ENCODE measurements at places on chromosomes 7 and 10.
A peak's percentile ranks its signal among the peaks of the same experiment; 100 is the strongest.

DNA sequence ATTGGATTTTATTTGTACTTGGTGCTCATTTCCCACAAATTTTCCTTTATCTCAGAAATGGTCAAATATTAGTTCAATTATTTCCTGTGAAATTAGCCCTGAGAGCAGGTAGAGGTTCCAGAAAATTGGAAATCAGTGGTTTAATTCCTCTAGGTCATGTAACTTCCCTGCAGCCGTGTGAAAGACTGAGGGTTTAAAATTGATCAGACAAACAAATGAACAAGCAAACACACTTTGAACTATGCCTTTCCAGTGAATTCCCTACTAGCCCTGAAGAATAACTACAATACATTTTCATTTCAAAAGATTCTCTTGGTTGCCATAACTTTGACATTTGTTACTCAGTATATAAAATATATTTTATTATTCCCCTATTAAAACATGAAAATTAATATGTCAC is 1116.7 kb downstream of the REEP3 start:
- DNase-seq, result no peak

- no peak for DNase-seq
Measured at GRCh38 chr7:104363355-104363754, 35.0 kb downstream of the LHFPL3 start.

DNA sequence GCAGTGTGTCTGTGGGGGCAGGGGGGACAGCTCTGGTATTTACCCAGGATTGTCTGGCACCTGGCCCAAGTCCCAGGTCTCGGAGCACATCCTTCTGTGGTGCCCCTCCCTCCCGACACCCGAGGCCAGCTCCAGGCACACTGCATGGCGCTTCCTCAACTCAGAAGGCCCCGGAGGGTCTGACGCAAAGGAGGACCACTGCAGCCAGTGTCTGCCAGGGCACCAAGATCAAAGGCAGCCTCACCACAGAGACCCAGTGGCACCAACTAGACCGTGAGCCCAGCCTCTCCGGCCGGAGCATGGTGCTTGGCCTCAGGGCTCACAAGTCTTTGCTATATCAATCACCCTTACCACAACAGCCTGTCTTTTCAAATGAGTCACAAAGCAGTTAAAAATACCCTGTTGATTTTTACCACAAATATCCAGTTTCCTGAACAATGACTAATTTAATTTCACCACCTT is 99.3 kb upstream of the DDC start:
- no peak for DNase-seq

DNA sequence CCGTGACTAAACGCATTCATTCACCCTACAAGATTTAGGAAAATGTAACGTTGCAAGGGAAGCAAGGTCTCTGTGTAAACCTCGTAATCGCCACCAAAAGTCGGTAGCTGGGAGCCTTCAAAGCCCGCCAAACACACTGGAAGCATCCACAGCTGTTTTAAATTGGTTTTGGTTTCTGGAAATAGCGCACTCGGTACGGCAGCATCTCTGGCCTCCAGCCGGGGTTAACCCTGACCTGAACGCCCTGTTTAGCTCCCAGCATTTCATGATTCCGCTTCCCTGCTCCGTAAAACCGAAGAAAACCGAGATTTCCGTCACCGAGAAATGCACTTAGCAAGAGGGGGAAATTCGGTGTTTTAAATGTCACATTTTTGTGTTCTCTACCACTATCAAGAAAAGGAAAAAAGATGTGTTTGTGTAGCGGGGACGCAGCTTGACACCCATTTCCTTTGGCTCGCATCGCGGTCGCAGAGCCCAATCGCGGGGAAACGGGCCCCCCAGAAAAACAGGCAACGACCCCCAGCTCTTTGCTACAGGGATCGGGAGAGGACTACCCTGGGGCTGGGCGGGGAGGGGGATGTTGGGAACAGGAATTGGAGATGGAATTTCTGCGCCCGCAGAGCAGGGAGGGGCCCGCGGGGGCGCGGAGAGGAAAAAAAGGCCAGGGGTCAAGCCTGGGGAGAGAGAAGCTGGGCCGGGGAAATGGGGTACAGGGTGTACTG is 646 bp downstream of the SGCE start:
- no peak for DNase-seq

DNA sequence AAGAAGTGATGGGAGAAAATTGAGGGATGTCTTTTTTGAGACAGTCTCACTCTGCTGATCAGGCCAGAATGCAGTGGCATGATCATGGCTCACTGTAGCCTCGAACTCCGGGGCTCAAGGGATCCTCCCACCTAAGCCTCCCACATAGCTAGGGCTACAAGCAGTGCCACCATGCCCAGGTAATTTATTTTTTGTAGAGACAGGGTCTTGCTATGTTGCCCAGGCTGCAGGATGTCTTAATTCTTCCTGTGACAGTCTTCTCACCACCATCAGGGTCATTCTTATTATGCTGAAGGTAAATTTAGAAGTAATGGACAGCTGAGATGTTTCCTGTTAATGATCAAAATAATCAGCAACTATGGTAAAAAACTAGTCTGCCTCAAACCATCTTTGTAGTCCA is 7.1 kb downstream of the DNAJC9 start:
- no peak for DNase-seq

- peak; percentile 8 for DNase-seq
Measured at GRCh38 chr10:14186245-14186644, 144.5 kb downstream of the FRMD4A start.

GRCh38 chr7:13908667-13909397 is 80.6 kb downstream of the ETV1 start:
- peak; percentile 41 for DNase-seq

DNA sequence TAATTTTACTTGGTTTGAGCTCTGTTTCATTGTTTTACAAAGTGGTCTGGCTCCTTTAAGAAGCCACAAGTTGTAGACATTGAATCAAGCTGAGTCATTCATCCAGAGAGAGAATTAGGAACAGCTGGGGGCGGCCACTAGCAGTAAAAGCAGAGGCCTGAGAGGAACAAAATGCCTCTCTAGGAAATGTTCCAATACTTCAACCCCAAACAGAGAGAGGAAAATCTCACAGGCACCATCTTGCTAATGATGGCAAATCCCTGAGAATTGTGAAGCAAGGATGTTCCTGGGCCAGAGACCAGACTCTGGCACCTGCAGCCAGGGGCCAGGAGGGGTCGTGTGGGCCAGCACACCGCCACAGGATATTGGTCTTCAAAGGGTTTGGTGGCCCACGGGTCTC is 26.5 kb upstream of the TRIL start:
- DNase-seq, result no peak

DNA sequence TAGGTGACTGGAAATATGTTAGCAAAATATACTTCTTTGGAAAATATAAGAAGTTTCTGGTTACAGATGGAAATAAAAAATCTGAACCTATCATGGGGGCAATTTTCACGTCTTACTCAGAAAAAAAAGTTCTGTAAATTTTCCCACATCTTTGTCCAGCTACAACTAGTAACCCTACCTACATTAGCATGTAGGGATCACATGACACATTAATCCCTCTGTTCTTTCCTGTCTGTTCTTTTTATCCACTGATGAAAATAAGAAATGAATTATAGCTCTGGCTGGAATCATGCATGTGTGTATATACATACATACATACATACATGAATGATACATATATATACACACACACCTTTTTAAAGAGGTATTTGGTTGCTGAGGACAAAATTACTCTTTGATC is 3.6 kb upstream of the FAM53B start:
- DNase-seq, result no peak

DNA sequence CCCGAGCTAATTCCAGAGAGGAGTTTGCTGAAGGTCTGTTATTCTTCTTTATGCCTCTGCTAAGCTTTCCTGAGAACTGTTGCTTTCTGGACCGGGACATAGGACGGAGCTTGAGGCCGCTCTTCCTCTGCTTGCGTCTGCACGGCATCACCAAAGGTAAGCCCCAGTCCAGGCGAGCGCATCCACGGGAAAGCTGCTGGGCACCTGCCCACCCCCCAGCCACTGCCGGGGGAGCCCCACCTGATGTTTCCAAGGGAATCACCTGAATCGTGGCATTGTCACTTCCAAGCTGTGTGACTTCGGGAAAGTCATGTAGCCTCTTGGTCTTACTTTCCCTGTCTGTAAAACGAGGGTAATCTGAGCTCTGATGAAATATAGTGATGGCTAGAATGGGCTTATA is 45.1 kb upstream of the PLEKHA1 start:
- DNase-seq, result no peak

DNA sequence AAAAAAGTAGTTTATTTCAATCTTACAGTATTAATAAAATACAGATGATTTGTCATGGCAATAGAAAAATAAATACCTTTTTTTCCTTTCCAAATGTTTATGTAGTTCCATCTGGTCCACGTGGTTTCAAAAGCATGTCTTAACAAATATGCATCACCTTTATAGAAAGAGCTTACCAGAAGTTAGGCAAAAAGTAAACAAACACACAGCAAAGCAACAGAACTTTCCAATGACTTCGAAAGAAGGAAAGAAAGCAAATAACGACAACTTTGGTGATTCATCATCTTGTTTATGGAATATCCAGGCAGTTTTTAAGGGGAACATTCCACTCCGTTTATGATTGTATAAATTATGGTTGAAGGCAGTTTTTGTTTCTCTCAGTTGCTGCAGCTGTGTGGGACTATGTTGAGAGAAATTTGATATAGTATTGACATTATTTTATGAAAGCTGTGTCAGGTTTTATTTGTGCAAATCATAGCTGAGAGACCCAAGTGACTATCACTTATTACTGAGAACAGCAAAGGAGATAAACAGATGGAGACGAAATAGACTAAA is 203.1 kb downstream of the CDC14C start:
- no peak for DNase-seq

- peak; percentile 49 for DNase-seq
Measured at GRCh38 chr10:63421591-63421990, 44.2 kb downstream of the JMJD1C start.

DNA sequence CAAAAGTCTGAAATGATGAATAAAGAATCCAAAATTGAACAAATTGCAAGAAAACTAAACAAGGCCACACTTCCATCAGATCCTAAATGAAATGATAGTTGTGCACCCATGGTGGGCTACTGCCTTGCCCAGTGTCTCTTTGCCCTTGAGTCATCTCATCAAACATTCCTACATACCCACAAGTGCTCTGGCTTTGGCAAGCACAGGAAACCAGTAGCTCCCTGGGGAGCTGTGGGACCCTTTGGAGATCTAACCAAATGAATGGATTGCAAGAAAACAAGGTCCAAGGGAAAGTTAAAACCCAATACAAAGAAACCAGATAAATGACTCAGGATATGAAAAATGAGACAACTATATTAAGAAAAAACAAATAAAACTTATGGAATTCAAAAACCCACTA is 129.8 kb upstream of the TMEM229A start:
- no peak for DNase-seq

DNA sequence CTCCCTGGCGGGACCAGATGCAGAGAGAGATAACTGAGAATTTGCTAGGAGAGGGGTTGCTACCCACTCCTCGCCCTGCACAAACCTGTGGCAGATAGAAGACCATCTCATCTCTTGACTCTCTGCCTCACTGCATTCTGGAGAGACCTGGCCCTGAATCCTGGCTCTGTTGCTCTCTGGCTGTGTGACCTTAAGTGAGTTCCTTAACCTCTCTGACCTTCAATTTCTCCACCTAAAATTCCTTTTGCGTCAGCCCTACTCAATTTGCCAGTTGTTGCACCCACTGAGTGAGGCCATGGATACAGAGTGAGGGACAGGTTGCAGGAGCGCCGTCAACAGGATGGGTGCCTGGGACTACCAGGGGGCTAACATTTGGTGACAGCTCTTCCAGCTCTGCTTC is 5.2 kb downstream of the C10orf71 start:
- DNase-seq, result no peak

- DNase-seq, result no peak
Measured at GRCh38 chr7:148753224-148753623, 54.5 kb downstream of the CUL1 start.

GRCh38 chr10:78416031-78417011 is 382.7 kb downstream of the RPS24 start:
- DNase-seq, result no peak

DNA sequence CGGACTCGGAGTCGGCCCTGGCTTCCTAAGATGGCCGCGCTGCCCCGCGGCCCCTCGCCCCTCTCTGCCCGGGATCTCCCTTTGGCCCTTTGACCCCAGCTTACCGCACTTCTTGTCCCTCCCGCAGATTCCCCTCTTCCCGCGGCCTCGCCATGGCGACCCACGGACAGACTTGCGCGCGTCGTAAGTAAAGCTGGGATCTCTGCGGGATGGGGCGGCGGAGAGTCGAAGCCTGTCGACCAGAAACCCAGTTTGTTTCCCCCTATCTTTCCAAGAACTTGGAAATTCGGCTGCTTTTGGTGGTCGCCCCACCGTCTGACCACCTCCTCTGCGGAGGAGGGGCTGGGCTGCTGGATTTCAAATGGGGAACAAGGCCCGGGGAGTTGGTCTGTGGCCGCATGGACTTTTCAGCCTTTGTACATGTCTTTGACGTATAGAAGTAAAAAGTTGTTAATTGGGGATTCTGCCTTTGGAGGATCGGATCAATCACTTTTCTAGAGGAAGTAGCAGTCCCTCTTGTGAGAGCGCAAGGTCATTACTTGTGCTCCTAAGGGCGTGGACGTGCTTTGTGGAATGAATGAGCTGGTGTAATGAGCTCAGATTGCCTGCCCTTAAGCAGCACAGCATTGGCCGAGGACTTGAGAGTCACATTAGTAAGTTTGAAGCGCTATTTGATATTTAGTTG is 553 bp downstream of the VDAC2 start:
- peak; percentile 49 for DNase-seq

- no peak for DNase-seq
Measured at GRCh38 chr7:22607180-22607579, 107.2 kb upstream of the STEAP1B start.

DNA sequence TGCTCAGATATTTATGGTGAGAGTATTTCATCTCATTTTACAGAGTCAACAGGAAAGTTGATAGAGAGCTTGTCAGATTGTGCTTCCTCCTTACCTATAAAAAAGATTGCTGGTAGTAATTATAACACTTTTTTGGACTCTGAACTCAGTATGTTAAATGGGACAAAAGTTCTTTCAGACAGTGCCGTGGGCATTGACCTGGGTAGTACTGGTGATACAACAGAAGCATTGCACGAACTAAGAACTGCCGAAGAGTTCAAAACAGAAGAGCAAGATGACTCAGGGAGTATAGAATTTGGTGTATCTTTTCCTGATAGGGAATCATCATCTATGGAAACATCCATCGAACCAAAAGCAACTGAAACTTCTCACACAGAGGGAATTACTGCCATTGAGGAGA is 58.6 kb downstream of the LOXL4 start:
- DNase-seq, result no peak

DNA sequence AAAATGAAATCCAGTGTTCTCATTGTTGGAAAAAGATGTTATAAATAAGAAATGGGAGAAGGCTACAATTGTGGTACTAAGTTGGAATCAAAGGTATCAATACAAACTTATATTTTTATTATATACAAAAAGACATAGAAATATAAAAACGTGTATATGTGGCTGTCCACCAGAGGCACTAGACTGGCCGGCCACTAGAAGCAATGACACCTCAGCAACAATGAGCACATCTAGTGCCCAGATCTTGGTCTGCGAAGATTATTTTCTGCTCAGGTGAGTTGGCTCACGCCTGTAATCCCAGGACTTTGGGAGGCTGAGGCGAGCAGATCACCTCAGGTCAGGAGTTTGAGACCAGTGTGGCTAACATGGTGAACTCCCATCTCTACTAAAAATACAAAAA is 21.6 kb downstream of the IDE start:
- no peak for DNase-seq

All from CD4-positive, alpha-beta T cell treated with Interleukin-17A for 1 hour (primary cell).